Germinal center (tissue), 1 donor: ENCODE measurements at places on chromosomes 6 and 20.

- no peak for DNase-seq
Observed at GRCh38 chr6:18214003-18214402, 50.3 kb downstream of the DEK start.

- DNase-seq = peak; percentile 8
Observed at GRCh38 chr6:47439348-47439668, 38.3 kb upstream of the CD2AP start.

- no peak for DNase-seq
Observed at GRCh38 chr20:6765469-6766058, 1.9 kb upstream of the BMP2 start.

DNA sequence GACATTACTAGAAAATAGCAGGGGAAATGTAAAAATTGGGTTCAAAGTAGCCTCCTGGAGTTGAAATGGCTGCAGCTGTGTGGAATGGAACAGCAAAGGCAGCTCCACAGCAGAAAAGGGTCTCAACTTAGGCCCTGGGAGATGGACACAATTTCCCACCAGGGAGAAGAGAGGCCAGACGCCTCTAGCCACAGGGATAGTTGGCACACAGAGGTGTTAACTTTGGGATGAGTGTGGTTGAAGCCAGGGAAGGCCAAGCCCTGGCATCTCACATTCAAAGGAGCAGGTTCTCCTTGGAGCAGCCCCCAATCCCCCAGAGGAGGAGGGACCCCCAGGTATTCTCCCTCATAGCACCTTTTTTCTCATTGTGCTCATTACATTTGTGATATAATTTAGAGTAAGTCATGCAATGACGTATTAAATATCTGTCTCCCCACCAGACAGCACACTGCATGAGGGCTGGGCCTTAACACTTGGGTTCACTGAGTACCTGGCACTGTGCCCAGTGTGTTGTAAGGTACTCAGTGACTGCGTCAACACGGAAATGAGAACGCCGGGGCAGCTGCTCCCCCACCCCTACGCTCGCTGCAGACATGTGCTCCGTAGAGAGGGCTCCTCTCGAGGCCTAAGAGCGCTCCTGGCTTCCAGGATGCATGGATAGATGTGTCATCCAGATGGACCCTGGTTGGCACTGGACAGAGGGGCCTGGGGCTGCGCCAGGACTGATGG, 76.0 kb upstream of the CD93 start:
- DNase-seq = no peak

GRCh38 chr6:149938571-149939355, 3.1 kb upstream of the ULBP2 start:
- DNase-seq = peak; percentile 42

- DNase-seq = peak; percentile 38
Observed at GRCh38 chr20:46939031-46939965, 44.7 kb downstream of the EYA2 start.
